A673 (cell line): ENCODE measurements at places on chromosomes 2 and 18. TPM values are rescaled to one million over a fixed set of nuclear protein-coding genes. Genes with fewer than 3 reads are reported as not detected.

Gene TRIB2
- total RNA-seq = 92.3 and 100.0 TPM in 2 replicates

Gene SLC30A3
- 45.0 and 45.6 TPM in 2 replicates for total RNA-seq

Gene IL1R1
- total RNA-seq = 0.22 and 0.45 TPM in 2 replicates

Gene CTAGE1
- not detected in 2 replicates for total RNA-seq

GRCh38 chr18:31667185-31667584, 17.2 kb downstream of the B4GALT6 start:
- no peaks in the 10 kb centered on the region for H3K36me3 ChIP-seq
- peaks cover 13% of the 10 kb centered on the region for H3K4me1 ChIP-seq
- DNase-seq = no peak
- H3K27ac ChIP-seq = no peak overlapping the region
- peaks cover 1% of the 10 kb centered on the region for H3K27me3 ChIP-seq
- H3K4me3 ChIP-seq = no peak overlapping the region

DNA sequence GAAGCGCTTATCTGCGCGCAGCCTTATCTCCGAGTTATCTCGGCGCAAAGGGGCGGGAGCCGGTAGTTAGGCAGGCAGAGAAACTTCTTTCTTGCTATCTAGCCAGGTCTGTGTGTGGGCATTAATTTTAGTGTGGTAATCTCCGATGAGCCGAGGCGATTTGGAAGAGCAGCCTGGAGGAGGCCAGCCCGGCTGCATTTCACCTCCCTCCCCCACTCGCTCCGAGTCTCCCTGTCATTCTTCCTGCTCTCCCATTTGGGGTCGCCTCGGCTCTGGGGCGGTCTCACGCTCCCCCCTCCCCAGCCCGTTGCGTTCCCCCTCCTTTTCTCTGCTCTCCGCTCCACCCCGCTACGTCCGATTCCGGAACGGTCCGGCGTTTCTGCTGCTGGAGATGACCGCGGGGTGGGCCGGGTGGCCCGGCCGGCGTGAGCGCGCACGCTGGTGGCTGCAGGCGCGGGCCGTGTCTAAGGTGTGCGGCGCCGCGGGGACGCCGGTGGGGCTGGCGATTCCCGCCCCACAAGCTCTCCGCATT, 566 bp downstream of the GATA6 start:
- peaks cover 97% of the 10 kb centered on the region for H3K27me3 ChIP-seq
- H3K36me3 ChIP-seq = no peaks in the 10 kb centered on the region
- H3K4me1 ChIP-seq = peaks cover 33% of the 10 kb centered on the region
- no peak overlapping the region for H3K27ac ChIP-seq

DNA sequence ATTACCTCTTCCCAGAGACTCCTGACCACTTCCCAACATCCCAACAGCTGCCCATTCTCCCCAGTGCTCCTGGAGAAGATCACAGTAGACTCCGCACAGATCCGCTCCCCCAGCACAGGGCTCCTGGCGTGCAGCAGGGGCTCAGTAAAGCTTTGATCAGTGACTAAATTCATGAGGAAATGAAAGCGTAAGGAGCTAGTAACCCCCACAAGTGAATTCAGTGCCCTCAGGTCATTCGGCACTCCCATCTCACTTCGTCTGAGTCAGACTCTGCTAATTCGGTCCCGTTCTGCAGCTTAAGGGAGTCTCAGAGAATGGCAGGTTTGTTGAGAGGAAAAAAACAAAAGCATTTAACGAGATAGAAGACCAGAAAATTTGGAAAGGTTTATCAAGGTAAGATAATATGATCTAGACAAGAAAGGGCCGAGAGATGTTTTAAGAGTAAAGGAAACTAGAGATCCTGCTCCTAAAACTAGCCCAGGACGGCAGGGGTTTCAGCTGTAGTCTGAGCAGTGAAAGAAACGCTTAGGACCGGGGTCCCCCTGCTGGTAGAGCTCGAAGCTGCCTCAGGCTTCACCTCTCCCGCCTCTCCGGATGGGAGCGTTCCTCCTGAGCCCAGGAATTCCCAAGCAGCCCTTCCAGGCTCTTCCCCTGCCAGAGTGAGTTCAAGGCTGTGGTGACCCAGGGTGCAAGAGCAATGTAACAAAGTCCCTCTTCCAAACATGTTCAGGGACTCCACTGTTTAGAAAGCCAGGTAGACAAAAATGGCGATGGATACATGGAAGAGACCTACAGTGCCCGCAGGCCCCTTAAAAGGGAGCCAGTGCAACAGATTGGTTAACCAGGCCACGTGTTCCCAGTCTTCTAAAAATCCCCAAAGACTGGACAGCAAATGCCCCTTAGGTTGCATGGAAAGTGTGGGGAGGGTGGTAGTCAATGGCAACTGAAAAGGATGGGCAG, 127.3 kb downstream of the DNER start:
- no peaks in the 10 kb centered on the region for H3K4me1 ChIP-seq
- H3K27me3 ChIP-seq = no peaks in the 10 kb centered on the region
- no peak overlapping the region for H3K27ac ChIP-seq
- H3K4me3 ChIP-seq = no peak overlapping the region
- no peaks in the 10 kb centered on the region for H3K36me3 ChIP-seq

- H3K36me3 ChIP-seq = no peaks in the 10 kb centered on the region
- H3K27me3 ChIP-seq = no peaks in the 10 kb centered on the region
- no peak overlapping the region for H3K4me3 ChIP-seq
- H3K4me1 ChIP-seq = no peaks in the 10 kb centered on the region
Observed at GRCh38 chr2:85458601-85459563, 40.4 kb downstream of the SH2D6 start.

DNA sequence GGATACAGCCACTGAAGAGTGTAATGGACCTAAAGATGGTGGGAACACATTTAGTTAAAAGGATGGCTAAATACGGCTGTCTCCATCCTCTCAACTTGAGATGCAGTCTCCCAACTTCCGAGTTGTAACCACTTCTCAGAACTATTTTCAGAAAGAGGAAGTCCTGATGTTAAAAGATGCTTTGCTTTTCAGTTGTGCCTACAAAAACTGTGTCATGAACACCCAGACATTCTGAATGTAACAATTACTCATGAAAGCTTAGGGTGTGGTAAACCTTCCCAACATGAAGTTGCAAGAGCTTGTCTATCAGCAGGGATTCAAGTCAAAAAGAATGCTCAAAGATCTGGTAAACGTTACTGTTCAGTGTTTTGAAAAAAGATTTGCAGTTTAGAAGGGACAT, 147.9 kb downstream of the DOCK10 start:
- DNase-seq = no peak
- no peak overlapping the region for H3K4me3 ChIP-seq
- H3K4me1 ChIP-seq = no peaks in the 10 kb centered on the region
- no peak overlapping the region for H3K27ac ChIP-seq
- H3K27me3 ChIP-seq = no peaks in the 10 kb centered on the region
- H3K36me3 ChIP-seq = no peaks in the 10 kb centered on the region

DNA sequence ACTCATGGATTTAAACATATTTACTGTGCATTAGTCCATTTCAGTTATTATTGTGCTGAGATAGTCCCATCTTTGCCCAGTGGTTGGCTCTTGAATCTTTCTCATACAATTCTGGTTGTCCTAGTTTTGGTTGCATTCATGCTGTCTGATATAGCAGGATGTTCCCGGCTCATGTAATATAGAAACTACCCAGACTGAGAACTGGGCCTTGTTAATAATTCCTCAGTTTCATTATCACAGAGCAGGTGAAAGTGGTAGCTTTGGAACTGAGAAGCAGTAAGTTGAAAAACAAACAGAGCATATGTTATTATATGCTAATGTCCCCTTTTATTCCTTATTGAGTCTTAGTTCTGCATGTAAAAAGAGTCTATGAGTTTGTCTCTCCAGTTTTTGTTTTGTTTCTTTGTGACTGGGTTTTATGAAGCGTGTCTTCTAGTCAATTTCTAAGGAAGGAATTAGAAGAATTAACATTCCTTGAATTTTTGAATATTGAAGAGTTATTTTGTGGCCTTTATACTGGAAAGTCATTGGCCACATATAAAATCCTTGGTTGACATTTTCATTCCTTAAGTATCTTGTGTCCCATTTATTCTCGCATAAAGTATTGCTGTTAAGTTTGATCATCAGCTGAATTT, 43.3 kb downstream of the EIF5B start:
- H3K4me1 ChIP-seq = peaks cover 6% of the 10 kb centered on the region
- no peak overlapping the region for H3K27ac ChIP-seq
- H3K4me3 ChIP-seq = no peak overlapping the region
- H3K27me3 ChIP-seq = no peaks in the 10 kb centered on the region
- peak; percentile 27 for DNase-seq
- H3K36me3 ChIP-seq = peaks cover 70% of the 10 kb centered on the region

GRCh38 chr2:54336136-54336976, 80.3 kb upstream of the TSPYL6 start:
- DNase-seq = no peak
- H3K4me1 ChIP-seq = no peaks in the 10 kb centered on the region
- no peaks in the 10 kb centered on the region for H3K27me3 ChIP-seq
- no peak overlapping the region for H3K27ac ChIP-seq
- H3K4me3 ChIP-seq = no peak overlapping the region

- H3K4me1 ChIP-seq = no peaks in the 10 kb centered on the region
- H3K27ac ChIP-seq = no peak overlapping the region
- H3K27me3 ChIP-seq = peaks cover 50% of the 10 kb centered on the region
- H3K36me3 ChIP-seq = no peaks in the 10 kb centered on the region
Observed at GRCh38 chr2:26561918-26562810, 79.0 kb downstream of the CIB4 start.
